Activated CD8-positive, alpha-beta memory T cell treated with anti-CD3 and anti-CD28 coated beads for 1 hour (primary cell): ENCODE measurements at places on chromosomes 13 and 19.

GRCh38 chr13:106534639-106535551 lies 567 bp downstream of the EFNB2 start:
- peak; percentile 1 for DNase-seq

DNA sequence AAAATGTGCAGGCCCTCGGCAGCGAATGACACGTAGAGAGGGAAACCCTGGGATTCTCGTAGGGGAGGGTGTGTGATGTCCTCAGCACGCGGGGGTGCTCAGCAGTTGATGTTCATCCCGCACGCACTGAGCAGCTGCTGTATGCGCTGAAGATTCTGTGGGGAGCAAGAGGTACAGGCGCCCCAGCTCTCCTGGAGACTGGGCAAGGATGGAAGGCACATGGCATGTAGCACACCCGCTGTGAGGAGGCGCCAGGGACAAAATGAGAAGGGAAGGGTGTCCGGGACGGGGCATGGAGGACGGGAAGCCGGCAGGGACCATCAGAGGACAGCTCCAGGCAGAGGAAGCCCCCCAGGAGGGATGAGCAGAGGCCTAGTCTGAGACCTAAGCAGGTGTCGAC lies 15.4 kb downstream of the ATP11A start:
- DNase-seq: no peak

DNA sequence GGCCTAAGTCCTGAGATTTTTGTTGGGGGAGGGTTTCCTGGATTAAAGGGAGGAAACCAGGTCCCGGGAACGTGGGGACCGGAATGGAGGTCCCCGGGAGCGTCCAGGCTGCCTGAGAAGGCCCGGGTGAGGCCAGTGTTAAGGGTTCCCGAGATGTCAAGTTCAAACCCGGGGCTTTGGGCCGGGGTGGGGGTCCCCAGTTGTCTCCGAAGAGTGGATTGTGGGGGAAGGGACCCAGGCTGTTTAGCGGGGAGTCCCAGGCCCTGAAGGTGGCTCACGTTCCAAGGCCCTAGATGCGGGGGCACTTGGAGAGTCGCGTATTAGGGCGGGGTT lies 262 bp downstream of the COX7A1 start:
- DNase-seq: no peak

DNA sequence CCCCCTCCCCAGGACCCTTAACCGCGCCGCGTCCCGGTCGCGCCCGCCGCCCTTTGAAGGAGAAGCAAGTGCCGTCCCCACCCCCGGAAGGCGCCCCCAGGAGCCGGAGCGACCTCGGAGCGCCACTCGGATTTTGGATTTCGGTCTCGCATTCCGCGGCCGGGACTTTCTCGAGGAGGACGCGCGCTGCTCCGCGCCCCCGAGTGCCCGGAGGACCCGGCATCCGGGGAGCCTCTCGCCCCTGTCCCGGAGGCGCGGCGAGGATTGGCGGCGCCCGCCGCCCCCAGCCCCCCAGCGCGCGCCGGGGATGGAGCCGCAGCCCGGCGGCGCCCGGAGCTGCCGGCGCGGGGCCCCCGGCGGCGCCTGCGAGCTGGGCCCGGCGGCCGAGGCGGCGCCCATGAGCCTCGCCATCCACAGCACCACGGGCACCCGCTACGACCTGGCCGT lies 1.6 kb downstream of the MIDN start:
- DNase-seq: no peak

DNA sequence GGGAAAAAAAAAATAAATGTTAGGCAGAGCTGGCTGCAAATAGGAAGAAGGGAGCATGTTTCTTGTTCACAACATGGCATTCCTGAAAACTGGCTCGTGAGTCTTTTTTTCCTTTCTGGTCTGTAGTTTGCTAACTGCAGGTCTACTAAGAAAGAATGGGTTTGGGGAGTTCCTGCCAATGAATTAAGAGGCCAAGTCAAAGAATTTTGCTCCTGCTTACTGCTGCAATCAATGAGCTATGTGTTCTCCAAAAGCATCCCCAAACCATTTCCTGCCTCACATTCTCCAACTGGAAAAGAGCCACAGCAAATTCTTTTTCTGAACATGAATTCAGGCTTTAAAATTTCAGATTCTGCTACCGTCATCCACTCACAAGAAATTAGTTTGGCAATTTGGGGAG lies 88.6 kb downstream of the DCT start:
- no peak for DNase-seq

DNA sequence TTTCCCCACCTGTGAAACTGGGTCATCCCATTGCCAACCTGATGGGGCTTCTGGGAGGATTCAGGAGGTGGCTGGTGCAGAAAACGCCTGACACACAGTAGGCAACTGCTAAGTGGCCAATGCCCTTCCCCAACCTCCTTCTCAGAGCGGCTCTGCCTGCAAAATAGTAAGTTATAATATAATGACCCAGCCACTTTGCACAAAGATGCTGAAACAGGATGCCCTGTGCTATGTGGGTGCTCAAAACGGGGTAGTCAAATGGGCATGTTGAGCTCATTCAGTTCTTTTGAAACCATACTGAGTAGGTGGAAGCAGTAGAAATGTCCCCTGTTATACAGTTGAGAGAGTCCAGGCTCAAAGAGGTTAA lies 507 bp downstream of the MARCHF2 start:
- DNase-seq: no peak

DNA sequence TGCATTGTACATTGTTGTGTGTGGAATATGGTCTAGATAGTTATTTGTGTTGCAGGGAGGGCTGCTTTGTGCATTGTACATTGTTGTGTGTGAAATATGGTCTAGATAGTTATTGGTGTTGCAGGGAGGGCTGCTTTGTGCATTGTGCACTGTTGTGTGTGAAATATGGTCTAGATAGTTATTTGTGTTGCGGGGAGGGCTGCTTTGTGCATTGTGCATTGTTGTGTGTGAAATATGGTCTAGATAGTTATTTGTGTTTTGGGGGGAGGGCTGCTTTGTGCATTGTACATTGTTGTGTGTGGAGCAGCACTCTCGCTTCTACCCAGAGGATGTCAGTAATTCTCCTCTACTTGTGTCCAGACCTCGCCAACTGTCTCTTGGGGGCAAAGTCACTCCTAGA lies 36.3 kb upstream of the ZNF835 start:
- DNase-seq: no peak

GRCh38 chr19:8113017-8113416 lies 36.4 kb downstream of the FBN3 start:
- no peak for DNase-seq

- DNase-seq: peak; percentile 55
Measured at GRCh38 chr19:38877781-38878574, at the start of gene RINL. RINL (minus strand) TSS chr19:38878275; CDS start chr19:38876742, 1,533 bp downstream.

DNA sequence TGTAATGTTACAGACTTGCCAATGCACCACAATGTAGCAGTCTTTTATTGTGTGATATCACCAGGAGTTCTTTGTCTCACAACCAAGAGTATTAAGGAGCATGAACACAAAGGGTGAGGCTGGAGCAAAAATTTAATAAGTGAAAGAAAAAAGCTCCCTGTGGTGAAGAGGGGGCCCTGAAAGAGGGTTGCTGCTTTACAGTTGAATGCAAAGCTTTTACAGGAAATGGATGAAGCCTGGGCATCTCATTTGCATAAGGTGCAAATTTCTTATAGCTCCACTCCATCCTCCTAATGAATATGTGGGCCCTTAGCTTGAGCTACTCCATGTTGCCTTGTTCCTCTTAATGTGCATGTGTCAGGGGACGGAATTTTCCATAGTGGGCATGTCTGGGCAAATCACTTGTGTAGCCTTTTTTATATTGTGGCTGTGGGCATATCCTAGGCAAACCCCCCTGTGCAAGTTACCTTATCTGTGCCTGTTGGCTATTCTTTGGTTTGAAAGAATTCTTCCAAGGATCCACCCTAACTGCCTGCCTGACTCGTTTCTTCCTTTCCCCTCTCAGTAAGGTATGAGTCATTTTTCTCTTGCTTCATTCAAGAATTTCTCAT lies 45.3 kb upstream of the TRPC4 start:
- no peak for DNase-seq

GRCh38 chr19:13573056-13573667 lies 66.9 kb upstream of the CACNA1A start:
- no peak for DNase-seq

DNA sequence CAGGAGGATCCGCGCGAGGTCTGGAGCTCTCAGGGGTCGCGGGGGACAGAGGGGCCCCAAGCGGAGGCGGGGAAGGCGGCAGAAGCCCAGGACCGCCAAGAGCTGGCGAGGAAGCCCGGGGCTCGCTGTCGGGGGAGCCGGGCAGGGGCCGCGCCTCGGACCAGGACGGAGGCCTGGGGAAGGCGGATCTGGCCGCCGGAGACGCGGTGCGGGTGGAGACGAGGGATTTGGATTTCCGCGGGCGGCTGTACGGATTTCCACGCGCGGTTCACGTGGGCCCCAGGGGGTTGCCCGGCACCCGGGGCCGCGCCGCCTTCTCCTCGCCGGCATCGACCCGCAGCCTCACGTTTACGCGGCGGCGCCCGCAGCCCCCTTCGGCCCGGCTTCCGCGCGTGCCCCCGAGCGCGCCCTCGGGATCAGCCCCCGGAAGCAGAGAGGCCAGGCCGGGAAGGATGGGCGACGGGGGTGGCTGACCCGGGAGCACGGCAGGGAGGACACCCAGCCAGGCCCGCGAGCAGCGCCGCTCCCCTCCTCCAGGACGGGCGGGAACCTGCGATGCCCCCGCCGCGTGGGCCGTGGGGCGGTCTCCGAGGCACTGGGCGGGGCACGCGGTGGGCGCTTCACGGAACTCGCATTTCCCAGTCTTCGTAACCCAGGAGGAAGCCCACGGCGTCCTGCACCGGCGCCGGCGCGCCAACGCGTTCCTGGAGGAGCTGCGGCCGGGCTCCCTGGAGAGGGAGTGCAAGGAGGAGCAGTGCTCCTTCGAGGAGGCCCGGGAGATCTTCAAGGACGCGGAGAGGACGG lies 4.7 kb downstream of the F7 start:
- DNase-seq: no peak

DNA sequence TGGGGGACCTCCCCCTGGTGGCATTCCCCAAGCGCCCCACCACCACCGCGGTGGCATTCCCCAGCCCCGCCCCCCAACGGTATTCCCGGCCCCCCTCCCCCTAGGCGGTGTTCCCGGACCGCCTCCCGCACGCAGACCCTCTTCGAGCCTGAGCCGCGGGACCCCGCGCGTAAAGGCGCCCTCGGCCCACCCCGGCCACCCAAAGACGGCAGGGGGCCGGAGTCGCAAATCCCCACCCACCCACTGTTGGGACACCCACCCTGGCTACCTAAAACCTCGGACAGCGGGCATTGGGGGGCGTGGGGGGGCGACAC lies 22.4 kb downstream of the OLFM2 start:
- no peak for DNase-seq

GRCh38 chr13:42102961-42103865 lies 54.8 kb downstream of the DGKH start:
- no peak for DNase-seq
